ENCODE measurements at places on chromosomes 12 and 14. TPM values are rescaled to one million over a fixed set of nuclear protein-coding genes. Genes with fewer than 3 reads are reported as not detected.

DNA sequence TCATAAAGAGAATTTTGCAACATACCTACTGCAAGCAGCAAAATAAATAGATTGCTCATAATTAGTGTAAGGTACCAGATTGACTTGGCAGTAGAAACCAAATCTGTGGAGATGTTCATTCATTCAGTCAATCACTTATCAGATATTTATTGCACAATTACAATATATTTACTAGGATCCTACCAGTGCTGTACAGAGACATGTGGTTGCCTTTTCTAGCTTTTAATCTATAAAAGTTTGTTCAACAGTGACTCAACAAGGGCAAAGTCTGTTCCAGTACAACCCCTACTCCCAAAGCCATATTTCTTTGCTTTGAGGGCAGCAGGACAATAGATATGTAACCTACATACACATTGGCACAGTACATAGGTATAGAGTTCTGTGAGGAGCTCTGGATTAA, 27.3 kb downstream of the ABCD2 start:
- no peak for DNase-seq

DNA sequence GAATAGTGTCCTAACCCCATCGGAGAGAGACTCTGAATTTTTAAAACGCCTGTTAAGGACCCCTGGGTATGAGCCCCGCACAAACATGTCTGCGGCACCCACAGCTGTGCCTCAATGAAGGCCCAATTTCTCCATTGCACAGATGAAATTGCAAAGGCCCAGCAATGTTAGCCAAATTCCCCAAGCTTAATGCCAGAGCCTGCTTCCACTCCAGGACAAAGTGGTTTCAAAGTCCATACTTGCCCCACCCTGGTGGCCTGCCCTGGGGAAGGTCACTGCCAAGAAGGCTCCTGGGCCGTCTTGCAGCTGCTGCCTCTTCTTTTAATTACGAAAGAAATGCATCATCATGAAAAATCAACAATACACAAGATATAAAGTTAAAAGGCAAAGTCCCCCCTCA, 1179.7 kb downstream of the VRK1 start:
- DNase-seq = no peak

GRCh38 chr14:54803396-54803795, 99.2 kb downstream of the GCH1 start:
- DNase-seq = no peak

- DNase-seq = peak; percentile 62
Measured at GRCh38 chr12:62268956-62269355, 8.8 kb downstream of the USP15 start.

GRCh38 chr14:77607741-77608302, 8.6 kb downstream of the SPTLC2 start:
- DNase-seq = no peak

GRCh38 chr12:31887109-31887811, 72.0 kb upstream of the RESF1 start:
- DNase-seq = no peak

Gene ZNF891
- total RNA-seq = 0.83 TPM

- no peak for DNase-seq
Measured at GRCh38 chr12:88627501-88627900, 47.2 kb upstream of the KITLG start.

- peak; percentile 27 for DNase-seq
Measured at GRCh38 chr14:52873694-52874093, 77.2 kb downstream of the FERMT2 start.

DNA sequence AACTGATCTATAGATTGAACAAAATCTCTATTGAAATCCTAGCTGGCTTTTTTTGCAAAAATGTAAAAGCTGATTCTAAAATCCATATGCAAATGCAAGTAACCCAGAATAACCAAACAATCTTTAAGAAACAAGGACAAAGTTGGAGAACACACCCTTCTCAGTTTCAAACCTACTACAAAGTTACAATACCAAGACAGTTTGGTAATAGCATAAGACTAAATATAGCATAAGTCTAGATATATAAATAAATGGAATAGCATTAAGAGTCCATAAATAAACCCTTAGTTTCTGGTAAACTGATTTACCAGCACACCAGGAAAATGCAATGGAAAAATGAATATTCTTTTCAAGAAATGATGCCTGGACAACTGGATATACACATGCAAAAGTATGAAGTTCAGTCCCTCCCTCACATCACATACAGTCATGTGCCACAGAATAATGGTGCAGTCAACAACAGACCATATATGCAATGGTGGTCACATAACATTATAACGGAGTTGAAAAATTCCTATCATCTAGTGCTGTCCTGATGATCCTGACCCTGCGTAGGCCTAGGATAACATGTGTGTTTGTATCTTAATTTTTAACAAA, 94.5 kb upstream of the GRIN2B start:
- DNase-seq = no peak

DNA sequence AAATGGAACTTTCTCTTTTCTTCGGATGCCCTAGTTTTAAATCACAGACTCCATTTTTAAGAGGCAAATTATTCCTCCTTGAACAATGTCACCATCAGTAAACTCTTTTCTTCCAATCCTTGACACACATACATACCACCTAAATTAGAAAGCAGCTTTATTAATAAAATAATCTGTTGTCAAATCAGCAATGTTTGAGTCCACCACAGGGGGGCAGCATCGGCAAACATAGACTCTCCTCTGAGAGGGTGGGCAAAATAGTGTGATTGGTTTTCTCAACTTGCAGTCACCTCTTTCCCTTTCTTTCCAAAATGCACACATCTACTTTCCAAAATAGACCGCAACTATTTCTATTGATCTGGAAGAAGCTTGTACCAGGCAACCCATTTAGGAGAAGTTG, 438.4 kb upstream of the OR4E1 start:
- DNase-seq = no peak

Gene MSI1
- total RNA-seq = 0.67 TPM

Data from mammary epithelial cell (primary cell).